ENCODE measurements at places on chromosomes 3 and 15.
A peak's percentile ranks its signal among the peaks of the same experiment; 100 is the strongest.

GRCh38 chr15:57306944-57307411 lies 69.3 kb upstream of the CGNL1 start:
- no peak for DNase-seq

GRCh38 chr3:46734773-46735172 lies 17.1 kb upstream of the PRSS50 start:
- no peak for DNase-seq

DNA sequence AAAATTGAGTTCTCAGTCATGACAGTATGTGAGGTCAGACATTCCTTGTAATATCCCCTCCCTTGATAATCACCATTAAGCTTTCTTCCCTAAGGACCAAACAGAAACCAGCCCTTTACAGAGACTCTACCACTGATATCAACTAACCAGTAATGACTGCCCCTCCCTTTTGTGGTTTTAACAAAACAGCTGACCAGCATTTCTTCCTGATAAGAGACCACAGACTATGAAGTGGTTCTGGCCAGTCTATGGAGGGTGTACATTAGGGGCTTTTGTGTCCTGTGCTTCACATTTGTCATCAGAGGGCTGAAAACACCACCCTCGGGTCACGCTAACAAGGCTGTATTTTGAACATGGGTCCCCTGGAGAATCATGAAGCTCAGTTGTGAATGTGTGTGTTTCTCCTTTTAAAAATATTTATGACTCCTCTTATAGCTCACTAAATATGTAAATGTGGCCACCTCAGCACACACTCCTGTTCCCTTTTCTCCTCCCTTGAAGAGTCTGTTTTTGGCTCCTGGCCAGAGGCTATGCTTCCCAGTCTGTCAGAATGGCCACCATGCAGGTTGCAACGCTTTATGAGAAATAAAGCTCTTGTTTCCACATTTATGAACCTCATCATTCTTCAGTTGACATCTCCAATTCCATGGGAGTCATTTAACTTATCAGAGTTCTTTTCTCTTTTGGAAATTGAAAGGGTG lies 239.3 kb downstream of the CPNE4 start:
- DNase-seq, result no peak

DNA sequence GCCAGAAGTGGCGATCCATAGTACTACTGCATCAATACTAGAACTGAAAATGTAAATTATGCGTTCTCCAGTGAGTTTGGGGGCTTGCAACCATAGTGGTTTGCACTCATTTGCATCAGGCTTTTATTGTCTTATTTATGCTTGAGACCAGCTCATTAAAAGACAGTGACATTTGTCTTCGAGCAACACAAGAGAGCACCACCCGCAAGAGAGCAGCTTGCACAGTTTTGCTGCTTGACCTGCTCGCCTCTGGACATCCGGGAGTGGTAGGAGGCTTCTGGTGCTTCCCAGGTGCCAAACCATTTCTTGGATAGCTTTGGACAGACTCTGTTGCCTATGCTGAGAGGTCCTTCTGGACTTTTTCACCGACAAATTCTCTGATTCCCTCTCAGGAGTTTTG lies 294.6 kb downstream of the MEX3B start:
- DNase-seq, result no peak

DNA sequence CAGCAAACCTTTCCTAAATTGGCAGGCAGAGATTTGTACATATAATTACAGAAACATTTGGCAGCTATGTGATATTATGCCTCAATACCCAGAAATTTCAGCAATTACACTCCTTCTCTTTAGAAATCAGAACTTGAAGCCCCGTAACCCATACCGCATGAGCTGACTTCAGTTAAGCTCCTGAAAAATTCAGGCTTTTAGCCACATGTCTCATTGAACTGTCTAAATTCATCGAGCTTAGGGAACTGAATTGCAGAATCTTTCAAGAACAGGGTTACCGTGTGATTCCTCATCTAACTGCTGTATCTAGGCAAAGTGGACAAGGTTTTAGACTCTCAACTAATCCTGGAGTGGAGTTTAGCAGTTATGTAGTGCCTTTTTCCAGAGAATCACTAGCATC lies 333.0 kb downstream of the EPHA3 start:
- no peak for DNase-seq

DNA sequence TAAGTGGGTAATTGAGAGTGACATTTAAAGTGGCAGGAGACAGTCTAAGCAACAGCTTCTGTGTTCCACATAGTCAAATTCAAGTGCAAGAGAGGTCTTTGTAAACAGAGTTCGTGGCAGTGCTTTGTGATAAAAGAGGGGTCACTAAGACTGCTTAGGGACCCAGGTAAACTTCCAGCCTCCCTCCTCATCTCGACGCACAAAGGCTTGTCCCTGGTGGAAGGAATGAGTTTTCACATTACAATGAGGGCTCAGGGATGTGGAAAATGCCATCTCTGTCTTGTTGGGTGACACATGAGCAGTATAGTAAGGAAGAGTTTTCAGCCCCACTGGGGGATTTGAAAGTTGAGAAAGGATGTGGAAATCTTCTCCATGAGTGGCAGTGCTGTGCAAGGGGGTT lies 7.3 kb downstream of the GMNC start:
- no peak for DNase-seq

DNA sequence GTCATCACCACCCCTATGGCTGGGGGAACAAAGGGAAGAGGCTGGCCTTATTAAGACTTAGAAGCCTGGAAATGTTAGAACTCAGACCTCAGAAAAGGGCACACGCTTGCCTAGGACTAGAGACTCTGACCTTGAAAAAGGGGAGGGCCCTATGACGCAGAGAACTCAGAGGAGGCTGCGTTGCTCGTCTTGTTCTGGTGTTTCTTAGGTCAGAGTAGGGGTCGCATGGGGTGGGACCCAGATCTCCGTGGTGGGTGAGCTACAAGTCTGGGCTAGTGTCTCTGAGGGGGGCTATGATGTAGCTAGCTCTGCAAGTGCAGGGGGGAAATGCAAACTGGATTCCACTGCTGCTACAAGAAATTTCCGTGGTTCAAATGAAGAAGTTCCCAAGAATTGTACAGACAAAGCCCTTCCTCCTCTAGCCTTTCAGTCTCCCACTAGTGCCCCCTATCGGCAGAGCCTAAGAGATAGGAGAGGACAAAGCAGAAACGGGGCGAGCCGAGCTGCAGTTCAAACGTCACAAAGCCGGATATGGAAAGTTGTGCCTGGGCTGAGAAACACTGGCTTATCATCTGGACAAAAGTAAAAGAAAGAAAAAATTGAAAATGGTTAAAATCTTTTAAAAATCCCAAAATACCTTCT lies 392.9 kb upstream of the ROBO2 start:
- DNase-seq, result no peak

DNA sequence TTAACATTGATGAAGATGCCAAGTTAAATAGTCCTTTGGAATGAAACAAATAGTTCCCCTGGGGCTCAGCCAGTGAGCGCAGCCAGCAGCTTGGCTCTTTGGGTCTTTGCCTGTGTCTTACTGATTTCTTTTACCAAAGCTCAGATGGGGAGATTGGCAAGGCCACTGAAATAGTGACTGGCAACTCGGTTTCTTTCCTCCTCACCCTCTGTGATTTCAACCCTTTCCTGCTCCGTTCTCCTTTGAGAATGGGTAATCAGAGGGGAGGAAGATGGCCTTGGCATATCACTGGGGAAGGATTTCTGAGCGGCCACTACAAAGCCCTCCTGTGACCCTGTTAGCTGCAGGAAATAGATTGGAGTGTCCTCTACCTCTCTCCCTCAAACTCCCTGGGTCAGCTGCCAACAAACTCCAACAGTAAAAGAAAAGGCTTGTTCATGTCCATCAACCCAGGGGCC lies 337.1 kb upstream of the LRRFIP2 start:
- DNase-seq, result no peak

GRCh38 chr3:152472672-152472954 lies 203.9 kb downstream of the MBNL1 start:
- DNase-seq, result no peak

GRCh38 chr3:157692468-157692867 lies 189.3 kb upstream of the VEPH1 start:
- no peak for DNase-seq

DNA sequence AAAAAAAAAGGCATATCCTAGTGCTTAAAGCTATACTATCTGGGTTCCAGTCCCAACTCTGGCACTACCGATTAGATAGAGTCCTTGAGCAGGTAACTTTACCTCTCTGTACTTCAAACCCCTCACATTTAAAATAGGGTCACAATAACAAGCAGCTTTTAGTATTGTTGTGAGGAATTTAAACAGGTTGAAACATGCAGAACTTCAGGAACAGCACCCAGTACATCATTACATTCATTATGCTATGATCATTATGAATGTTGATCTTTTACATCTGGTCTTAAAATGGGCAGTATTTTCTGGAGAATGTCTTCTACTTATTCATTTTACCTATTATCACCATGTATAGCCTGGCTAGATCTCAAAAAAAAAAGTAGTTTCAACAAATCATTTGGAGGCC lies 176.1 kb upstream of the CCDC54 start:
- no peak for DNase-seq

- DNase-seq, result no peak
Measured at GRCh38 chr3:56076746-56077145, 391.5 kb downstream of the ERC2 start.

- no peak for DNase-seq
Measured at GRCh38 chr3:98199020-98199419, 32.5 kb downstream of the OR5H15 start.

DNA sequence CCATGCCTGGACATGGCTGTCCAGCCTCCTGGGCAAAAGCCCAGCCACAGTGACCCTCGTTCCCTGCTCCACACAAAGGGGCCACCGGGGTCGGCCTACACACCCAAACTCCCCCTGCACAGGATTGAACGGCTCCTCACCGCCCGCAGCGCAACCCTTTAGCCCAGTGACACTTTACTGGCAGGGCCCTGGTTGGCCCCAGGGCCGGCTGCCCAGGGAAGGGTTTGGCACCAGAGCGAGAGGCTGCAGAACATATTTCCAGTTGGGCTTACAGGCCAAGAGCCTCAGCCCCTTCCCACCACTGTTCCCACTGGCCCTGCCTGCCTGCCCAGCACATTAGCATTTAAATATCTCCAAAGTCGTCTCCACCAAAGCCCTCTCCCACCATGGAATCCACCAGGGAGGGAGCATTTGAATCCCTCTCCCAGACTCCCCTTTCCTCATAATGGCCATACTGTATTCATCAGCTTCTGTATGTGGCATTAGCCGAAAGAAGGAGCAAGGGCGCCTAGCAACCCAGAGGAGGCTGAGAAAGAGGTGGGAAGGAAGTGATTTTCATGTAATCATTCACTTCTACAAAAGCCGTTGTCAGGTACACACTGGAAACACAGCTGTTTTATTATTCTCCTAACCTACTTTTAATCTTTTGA lies 85.4 kb downstream of the SLC6A11 start:
- DNase-seq, result no peak

DNA sequence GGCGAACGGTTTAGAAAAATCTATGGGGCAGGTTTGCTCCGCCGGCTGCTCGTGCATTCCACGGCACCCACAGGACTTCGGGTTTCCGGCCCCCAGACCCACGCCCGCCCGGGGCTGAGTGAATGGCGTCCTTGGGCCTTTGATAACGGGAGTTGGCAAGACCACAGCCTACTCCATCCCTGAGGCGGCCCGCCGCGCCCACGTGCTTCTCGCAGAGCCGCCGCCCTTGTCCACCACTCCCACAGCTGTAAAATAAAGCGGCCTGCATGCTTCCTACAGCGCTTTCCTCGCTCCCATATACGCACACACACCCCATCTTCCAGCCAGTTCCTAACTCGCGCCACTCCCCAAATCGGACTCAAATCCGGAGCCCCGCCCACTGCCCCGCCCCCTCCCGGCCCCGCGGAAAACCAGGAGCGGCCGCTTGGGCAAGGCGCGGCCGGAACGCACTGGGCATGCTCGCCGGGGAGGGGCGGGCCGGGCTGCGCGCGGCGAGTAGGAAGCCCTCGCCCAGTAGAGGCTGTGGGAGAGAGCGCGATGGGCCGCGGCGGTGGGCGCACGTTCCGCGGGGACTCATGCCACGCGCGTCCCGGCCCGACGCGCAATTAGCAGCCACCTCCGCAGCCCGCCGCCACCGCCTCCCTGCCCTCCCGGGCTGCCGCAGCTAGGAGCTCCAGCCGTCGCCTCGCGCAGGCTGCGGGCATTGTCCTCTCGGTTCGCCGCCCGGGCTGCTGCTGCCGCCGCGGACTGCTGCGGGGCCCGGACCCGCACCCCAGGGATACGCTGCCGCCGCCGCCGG lies at the start of gene RAP2B:
RAP2B (plus strand) TSS at position 513 of the 799 bp plus-strand sequence. CDS start 468 bp downstream, outside the sequence.
- DNase-seq, result peak; percentile 94

DNA sequence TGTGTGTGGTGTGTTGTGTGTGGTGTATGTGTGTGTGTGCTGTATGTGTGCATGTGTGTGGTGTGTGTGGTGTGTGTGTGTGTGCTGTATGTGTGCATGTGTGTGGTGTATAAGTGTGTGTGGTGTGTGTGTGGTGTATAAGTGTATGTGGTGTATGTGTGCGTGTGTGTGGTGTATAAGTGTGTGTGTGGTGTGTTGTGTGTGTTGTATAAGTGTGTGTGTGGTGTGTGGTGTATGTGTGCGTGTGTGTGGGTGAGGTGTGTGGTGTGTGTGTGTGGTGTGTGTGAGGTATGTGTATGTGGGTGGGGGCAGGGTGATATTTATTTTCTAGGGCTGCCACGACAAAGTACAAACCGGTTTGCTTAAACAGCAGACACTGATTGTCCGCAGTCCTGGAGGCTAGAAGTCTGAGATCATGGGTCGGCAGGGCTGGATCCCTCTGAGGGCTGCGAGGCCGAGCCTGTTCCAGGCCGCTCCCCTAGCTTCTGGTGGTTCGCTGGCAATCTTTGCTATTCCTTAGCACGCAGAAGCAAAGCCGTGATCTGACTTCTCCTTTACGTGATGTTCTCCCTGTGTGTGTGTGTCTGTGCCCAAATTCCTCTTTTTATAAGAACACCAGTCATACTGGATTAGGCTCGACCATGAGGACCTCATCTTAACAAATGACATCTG lies 160.2 kb downstream of the XXYLT1 start:
- no peak for DNase-seq

DNA sequence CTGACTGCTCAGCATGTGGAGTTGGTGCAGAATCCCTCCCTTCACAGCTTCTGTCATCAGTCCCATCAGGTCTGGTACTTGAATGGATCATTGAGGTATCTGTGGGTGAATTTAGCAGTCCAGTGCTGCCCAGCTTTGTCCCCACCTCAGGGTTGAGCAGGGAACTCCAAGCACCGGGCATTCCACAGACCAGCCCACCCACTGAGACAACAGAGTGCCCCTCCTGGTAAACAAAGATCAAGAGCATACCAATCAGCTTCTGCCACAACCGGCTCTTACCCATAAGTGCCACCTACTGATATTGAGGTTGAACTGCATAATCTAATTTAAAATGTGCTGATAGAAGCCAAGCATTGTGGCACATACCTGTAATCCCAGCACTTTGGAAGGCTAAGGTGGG lies 57.1 kb upstream of the FXR1 start:
- no peak for DNase-seq

DNA sequence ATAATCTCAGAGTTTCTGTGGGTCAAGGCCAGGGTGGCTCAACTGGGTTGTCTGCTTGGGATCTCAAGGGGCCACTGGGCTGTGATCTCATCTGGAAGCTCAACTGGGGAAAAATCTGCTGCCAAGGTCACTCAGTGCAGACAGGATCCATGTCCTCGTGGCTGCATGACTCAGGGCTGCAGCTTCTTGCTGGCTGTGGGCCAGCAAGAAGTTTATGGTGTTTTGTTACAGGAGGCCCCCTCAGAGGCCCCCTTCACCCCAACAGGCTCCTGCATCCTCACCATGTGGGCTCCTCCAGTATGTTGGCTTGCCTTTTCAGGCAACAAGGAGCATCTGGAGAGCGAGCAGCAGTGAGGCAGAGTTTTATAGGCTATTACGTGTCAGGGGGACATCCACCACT lies 14.6 kb downstream of the OCA2 start:
- DNase-seq, result no peak

Data from activated CD8-positive, alpha-beta memory T cell treated with anti-CD3 and anti-CD28 coated beads for 48 hours (primary cell).